WERI-Rb-1 (cell line): ENCODE measurements at places on chromosomes 7 and 10.

- no peak for DNase-seq
Measured at GRCh38 chr7:38830826-38831225, 78.2 kb downstream of the VPS41 start.

GRCh38 chr10:91511549-91512330, 101.6 kb downstream of the HECTD2 start:
- DNase-seq, result no peak

DNA sequence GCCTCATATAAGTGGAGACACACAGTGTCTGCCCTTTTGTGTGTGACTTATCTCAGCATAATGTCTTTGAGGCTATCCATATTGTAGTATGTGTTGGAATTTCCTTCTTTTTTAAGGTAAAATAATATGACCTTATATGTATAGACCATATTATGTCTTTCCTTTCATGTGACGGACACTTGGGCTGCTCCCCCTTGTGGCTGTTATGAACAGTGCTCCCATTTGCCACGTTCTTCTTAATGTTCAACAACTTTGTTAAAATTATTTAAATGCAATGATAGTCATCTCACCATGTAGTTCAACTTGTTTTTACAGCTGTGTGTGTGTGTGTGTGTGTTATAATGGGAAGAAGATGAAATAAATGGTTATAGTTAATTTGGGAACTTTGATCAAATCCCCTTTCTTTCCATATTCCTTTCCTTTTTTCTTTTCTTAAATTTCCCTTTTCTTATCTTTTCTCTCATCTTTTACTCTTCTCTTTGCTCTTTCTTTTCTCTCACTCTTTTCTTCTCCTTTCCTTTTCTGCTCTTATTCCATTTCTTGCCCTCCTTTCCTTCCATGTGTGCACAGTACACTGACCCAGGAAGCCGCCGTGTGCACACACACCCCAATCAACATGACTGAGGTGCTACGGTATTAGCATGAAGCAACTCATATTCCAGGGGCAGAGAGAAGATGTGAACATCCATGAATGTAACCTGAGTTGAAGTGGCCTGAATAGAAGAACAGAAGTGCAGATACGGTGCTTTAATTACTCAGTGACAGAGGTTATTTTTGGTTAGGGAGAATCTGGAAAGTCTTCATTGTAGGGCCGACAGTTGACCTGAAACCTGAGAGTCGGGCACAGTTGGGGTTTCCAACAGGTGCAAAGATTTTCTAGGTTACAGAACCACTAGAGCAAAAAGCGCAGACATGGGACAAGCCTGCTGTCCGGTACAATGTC, 596.6 kb downstream of the SDK1 start:
- DNase-seq, result peak; percentile 23

- no peak for DNase-seq
Measured at GRCh38 chr7:96188591-96188991, 133.3 kb downstream of the SLC25A13 start.

GRCh38 chr10:58393317-58393716, 8.1 kb downstream of the TFAM start:
- no peak for DNase-seq

- no peak for DNase-seq
Measured at GRCh38 chr10:44713307-44713706, 197.8 kb upstream of the TMEM72 start.

DNA sequence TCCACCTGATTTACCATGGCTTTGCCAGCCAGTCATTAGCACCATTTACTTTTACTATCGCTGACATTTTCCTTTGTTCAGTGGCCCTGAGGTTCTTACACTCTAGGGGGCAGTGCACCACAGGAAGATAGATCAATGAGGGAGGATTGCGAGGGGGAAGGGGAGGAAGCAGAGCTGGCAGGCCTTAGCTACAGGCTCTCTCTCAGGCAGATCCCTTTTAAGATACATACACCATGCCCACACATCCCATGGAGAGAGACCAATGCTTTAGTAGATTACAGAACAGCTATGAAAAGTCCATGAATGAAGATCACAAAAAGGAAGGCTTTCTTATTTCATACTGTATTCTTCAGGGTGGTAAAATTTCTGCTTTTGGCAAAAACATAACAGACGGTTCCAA, 47.4 kb downstream of the DENND11 start:
- DNase-seq, result peak; percentile 79

GRCh38 chr7:135757719-135758411, 9.3 kb upstream of the FAM180A start:
- no peak for DNase-seq

GRCh38 chr7:138338361-138338760, 121.7 kb upstream of the TRIM24 start:
- DNase-seq, result no peak

- no peak for DNase-seq
Measured at GRCh38 chr10:35440016-35440415, 103.7 kb downstream of the CCNY start.

- no peak for DNase-seq
Measured at GRCh38 chr7:47474211-47474936, 107.5 kb downstream of the TNS3 start.

GRCh38 chr10:22837351-22837750, 90.5 kb upstream of the ARMC3 start:
- no peak for DNase-seq

- no peak for DNase-seq
Measured at GRCh38 chr7:107428642-107429041, 41.2 kb upstream of the GPR22 start.

GRCh38 chr10:108409306-108409705, 1244.8 kb upstream of the SORCS1 start:
- DNase-seq, result no peak
